Stimulated activated effector memory CD8-positive, alpha-beta T cell treated with anti-CD3 and anti-CD28 coated beads, Interleukin-12 subunit alpha, Interleukin-12 subunit beta, amount 100 ng/mL, for 72 hours (primary cell): ENCODE measurements at places on chromosomes 3 and 15.

- no peak for DNase-seq
These were observed 68.6 kb downstream of the ITGB5 start for GRCh38 chr3:124818398-124819091.

GRCh38 chr15:52385670-52386069, 90.1 kb upstream of the MYO5C start:
- no peak for DNase-seq

DNA sequence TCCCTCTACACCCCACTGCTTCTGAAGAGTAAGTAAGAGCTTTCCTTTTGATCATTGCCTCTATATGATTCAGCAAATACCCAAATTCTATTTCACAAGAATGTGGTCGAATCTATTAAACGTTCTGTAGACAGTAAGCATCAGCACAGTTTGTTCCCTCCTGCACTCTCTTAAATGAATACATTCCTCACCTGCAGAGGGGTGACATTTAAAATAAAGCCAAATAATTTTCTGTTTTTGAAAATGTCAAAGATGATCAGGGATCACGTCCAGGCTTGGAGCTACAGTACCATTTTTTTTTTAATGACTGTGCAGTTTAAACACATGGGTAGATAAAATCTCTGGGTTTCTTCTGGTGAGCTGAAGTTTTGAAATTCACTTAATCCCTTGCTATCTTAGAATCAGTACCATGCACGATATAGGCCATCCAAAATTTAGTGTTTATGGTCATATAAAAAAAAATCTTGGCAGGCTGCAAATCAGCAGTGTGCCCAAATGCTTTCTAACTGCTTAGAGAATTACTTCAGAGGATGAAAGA, 12.8 kb downstream of the PYDC2 start:
- DNase-seq: no peak

GRCh38 chr15:70146162-70146561, 48.4 kb upstream of the TLE3 start:
- DNase-seq: no peak

GRCh38 chr3:169260296-169260695, 403.2 kb downstream of the MECOM start:
- no peak for DNase-seq

DNA sequence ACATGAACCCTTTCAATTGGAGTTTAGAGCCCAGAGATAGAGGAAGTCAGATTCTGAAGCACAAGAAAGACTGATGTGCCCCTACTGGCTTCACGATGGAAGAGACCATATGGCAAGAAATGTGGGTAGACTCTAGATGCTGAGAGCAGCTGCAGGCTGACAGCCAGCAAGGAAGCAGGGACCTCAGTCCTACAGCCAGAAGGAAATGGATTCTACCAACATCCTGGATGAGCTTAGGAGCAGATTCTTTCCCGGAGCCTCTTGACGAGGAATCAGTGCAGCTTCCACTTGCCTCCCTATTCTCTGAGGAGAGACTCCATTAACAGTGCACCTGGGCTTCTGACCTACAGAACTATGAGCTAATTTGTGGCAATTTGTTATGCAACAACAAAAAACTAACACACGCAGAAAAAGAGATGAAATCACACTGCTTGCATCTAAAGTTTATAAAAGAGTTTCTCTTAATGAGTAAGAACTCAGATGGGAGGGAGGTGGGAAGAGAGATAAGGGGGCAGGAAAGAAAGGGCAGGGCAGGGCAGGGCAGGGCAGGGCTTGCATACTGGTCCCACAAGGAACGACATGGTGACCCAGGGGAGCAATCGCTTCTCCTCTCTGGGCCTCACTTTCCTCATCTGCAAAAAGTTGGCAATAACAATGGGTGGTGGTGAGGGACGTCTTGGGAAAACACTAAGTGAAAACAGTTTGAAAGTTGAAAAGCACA, 440.9 kb downstream of the FOXP1 start:
- no peak for DNase-seq

DNA sequence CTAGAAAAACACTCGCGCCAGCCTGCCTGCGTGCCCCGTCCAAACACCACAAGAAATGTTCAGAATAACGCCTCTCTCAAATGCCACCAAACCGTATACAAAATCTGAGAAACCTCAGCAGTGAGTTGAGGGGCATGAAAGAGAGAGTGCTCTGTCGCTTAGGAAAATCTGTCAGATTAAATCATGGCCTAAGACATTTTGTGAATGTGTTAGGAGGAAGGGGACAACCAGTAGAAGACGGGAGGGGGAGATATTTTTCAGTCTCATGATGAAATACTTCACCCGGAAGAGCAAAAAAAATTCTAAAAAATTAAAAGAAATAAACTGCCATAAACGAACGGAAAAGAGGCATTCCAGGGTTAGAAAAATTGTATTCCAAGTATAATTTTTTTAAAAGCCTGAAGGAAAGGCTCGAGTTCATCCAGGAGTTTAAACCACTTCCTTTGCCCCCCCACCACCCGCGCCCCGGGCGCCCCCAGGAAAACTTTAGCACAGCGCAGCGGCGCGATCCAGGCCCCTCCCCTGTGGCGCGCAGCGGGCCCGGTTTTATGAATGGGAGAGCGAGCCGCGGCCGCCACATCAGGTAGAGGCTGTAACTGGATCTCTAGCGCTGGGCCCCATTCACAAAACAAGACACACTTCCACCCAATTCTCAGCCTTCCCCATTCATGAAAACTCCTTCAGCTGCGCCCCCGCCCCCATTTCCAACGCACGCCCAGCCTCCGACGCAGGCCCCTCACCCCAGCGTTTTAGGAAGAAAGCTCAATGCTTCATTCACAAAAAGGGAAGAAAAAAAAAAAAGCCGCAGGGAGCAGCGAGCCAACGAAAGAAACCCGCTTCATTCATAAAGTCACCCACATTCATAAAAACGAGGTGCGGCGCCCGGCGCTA, 1.4 kb downstream of the ETV5 start:
- peak; percentile 9 for DNase-seq

GRCh38 chr15:71112429-71112828, 2.8 kb upstream of the THSD4 start:
- no peak for DNase-seq

GRCh38 chr15:42151141-42151561, 5.3 kb downstream of the PLA2G4F start:
- DNase-seq: no peak

DNA sequence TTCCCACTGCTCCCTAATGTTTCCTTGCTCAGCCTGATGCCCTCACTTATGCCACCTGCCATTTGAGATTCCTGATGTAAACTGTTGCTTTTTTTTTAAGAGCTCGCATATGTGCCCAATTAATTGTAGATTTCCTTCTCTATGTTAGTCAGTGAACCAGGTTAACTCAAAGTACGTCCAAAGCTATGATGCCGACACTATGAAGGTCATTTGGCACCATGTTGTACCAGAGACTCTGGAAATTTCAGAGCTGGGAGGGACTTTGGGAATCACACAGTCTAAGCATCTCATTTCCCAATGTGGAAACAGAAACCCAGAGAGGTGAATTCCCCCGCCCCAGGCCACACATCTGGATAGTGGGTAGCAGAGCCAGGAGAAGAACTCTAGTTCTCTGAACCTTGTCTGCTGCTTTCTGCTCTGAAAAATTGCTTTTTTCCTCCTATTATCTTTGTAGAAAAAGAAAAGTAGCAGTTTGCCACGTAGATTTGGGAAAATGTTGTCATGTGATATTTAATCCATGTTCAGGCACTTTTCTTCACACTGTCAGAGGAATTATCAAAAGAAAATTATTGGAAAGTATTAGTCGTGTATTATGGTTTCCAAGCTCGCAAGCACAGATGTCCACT, 38.5 kb upstream of the TNFAIP8L3 start:
- DNase-seq: no peak

DNA sequence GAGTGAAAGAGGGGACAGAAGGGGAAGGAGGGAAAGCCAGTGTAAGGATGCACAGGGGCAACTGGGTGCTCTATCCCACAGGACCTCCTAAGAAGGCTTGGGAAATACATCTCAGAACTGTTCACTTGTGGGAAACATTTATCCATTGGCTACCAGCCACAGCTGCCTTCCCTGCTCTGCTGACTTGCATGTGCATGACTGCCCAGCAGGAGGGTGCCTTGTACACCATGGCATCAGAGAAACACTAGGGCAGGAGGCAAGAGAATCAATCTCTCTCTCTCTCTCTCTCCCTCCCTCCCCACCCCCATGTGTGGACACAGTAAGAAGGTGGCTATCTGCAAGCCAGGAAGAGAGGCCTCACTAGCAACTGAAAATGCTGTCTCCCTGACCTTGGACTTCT, 62.9 kb upstream of the ZBTB38 start:
- DNase-seq: no peak

GRCh38 chr3:167772992-167773391, 37.5 kb downstream of the SERPINI1 start:
- no peak for DNase-seq

- DNase-seq: no peak
These were observed 2.7 kb downstream of the CD200R1 start for GRCh38 chr3:112972158-112972557.

GRCh38 chr15:97915261-97915660, 45.2 kb upstream of the ARRDC4 start:
- no peak for DNase-seq

DNA sequence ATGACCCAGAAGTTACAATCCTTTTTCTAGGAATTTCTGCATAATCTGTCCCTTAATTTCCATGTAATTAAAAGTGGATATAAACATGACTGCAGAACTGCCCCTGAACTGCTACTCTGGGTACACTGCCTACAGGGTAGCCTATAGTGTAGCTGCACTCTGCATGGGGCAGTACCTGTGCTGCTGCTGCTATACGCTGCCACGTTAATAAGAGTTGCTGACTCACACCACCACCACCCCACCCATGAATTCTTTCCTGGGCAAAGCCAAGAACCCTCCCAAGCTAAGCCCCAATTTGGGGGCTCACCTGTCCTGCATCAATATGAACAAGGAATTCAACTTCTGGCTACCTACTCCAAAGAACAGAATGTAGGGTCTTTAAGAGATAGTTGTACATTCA, 13.9 kb downstream of the HDGFL3 start:
- no peak for DNase-seq

DNA sequence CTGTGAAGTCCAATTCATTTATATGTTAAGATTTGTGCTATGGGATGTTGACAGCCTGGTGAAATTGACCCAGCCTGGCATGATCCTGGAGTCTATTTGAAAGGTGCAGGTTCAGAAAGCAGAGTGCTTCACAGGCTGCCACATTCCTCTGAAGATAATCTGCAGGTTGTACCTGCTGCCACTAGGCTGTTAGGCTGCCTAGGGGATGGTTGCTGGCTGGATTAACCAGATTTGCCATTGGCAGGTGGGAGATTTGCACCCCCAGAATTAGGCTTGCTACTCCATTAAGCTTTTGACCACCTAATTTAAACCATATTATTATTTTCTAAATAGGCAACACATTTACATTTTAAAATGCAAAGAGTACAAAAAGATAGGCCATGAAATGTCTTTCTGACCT, 85.8 kb upstream of the RASGRP1 start:
- DNase-seq: no peak

DNA sequence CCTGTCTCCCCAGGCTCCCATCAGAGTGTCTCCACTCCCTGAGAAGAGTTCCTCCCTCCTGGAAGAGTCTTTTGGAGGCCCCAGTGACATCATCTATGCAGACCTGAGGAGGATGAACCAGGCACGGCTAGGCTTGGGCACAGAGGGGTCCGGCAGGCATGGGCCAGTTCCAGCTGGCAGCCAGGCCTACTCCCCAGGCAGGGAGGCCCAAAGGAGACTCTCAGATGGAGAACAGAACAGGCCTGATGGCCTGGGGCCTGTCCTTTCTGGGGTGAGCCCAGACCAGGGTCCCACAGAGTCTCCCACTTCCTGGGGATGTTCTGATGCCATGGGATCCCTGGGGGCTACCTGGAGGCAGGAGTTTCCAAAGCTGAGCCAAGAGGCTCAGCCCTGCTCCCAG, 8.5 kb downstream of the SH2D7 start:
- no peak for DNase-seq

DNA sequence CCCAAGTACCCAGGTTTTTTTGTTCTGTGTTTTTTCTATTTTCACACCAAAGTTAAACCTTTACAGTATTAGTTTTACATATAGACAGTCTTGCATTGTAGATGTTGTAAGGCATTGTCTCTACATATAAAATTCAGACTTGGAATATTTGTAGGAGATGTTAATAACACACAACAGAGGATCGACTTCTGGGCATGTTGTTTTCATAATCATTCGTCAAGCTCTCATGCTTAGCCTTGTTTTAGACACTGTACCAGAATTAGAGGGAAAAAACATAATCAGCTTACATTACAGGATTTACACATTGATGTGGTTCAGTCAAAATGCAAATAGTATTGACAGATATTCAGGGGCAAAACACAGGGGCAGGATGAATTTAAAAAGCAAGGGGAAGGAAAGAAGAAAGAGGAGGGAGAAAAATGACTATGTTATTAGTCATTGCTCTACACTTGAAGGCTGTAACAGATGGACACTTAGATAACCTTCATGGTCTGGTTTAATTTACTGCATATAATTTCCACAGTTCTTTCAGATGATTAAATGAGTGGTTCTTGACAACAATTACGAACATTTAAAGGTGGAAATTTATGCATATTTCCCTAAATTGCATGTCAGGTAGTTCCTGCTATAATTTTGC, 7.5 kb downstream of the CMSS1 start:
- no peak for DNase-seq

DNA sequence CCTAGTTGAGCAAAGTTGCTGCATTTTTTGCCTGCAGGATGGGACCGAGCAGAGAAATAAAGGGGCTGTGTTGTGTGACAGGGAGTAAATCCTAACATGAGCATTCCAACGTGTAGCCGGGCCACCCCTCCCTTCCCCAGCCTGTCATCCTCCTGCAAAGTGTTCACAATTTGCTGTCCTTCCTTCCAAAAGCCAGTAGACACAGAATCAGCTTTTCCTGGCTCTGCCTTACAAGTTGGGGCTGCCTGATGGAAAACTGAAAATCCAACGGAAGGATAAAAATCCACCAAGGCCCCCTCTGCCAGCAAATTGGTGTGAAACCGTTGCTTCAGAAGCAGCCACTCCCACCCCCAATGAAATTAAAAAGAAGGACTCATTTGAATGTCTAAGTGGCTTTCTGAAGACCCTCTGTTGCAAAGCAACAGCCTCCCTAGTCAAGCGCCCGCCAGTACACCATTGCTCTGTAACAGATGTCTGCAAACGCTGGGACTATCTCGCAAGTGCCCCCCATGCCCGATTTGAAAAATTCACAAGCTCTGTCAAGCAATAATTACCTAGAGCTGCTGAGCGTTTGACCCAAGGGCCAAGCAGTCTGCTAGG, 665 bp downstream of the FRMD4B start:
- DNase-seq: no peak

- DNase-seq: no peak
These were observed 12.9 kb downstream of the SEC11A start for GRCh38 chr15:84702961-84703482.

DNA sequence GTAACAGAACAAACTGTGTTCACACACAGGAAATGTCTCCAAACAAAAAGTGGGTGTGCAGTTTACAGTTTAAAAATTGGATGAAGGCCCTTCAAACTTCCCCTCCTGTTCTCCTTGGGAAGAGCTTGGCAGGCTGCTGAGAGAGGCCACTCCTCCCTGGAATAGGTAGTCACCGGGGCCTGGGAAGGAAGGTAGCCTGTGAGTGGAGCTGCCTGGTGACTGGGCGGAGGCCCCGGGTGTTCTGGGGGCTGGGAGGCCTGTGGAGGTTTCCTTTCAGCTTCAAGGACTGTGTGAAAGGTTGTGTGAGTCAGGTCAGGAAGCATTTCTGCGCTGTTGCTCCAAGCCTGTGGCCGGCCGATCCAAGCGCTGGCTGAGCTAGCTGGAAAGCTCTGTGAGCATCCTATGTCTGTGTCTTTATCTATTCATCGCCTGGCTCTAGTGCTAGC, 14.1 kb downstream of the SLCO3A1 start:
- DNase-seq: no peak
